ENCODE measurements at places on chromosomes 11 and 22.

DNA sequence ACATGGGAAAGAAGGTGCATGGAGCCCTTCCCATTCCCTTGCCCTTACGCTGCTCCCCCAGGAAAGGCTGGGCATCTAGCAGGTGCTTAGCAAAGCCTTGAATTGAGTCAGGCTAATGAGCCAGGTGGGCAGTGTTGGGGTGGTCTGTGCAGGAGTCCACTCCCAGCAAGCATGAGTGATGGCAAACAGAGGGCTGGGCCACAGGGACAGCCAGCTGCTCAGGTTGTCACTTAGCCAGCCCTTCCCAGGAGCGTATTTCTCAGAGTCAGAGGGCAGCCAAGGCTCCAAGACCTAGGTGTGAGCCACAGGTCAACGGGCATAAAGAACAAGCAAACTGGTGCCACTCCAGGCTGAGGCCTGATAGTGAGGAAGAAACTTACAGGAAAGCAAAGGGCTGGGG lies 149.8 kb downstream of the DSCAML1 start:
- no peak for DNase-seq

DNA sequence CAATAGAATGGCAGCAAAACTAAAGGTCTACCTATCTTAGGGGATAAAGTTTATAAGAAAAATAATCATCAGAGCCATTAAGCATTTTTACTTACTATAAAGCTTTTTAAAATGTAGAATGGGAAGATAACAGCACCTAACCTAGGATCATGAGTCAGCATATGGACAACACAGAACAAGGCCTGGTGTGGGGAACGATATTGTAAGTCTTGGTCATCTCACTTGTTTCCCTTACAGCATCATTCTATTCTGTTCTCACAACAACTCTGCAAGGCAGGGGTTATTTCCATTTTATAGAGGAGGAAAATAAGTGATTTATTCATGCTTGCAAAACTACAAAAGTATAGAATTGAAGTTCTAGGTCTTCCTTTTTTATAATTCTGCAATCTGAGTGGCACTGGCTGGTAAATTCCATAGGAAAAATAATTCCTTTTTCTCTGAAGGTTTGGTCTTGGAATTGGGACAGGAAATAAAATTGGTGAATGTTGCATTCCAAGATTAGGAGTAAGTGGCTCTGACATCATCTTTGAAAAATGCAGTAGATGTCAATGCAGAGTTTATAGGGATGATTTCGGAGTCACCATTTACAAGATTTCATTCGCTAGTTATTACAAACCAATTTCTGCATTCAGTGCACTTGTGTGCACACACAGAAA lies 423.0 kb downstream of the DYNC2H1 start:
- DNase-seq = no peak

- DNase-seq = no peak
Observed at GRCh38 chr11:71302911-71303310, 50.5 kb upstream of the SHANK2 start.

DNA sequence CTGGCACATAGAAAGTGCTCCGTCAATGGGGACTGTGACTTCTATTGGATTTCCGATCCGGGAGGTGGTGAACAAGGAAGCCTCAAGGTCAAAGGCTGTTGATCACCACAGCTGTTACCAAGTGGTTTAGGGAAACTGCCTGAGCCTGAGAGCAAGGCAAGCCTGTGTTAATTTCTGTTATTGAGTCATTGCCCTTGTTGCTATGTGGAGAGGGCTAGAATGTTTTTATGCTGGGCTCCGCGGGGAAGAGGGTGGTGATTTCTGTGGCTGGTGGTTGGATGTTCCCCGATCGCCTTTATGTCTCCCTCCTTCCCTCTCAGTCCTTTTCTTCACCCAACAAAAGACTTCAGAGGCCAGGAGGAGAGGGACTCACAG lies 108.5 kb upstream of the ALX4 start:
- DNase-seq = no peak

- DNase-seq = no peak
Observed at GRCh38 chr11:29095821-29096220, 921.0 kb downstream of the KCNA4 start.

DNA sequence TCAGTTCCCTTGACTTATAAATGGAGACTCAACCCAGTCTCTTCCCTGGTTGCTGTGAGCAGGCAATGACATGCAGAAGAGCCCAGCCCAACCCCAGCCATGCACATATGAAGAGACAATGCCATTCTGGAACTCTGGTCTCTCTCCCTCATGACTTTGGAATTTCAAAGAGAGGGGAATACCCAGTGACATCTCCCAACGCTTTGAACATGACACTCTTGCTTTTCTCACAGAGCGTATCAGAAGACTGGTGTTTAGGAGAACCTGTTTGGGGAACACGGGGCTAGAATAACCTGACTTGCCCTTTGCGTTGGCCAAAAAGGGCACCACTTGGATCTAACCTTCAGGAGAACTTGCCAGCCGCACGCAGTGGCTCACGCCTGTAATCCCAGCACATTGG lies 12.9 kb downstream of the RANGAP1 start:
- DNase-seq = no peak

DNA sequence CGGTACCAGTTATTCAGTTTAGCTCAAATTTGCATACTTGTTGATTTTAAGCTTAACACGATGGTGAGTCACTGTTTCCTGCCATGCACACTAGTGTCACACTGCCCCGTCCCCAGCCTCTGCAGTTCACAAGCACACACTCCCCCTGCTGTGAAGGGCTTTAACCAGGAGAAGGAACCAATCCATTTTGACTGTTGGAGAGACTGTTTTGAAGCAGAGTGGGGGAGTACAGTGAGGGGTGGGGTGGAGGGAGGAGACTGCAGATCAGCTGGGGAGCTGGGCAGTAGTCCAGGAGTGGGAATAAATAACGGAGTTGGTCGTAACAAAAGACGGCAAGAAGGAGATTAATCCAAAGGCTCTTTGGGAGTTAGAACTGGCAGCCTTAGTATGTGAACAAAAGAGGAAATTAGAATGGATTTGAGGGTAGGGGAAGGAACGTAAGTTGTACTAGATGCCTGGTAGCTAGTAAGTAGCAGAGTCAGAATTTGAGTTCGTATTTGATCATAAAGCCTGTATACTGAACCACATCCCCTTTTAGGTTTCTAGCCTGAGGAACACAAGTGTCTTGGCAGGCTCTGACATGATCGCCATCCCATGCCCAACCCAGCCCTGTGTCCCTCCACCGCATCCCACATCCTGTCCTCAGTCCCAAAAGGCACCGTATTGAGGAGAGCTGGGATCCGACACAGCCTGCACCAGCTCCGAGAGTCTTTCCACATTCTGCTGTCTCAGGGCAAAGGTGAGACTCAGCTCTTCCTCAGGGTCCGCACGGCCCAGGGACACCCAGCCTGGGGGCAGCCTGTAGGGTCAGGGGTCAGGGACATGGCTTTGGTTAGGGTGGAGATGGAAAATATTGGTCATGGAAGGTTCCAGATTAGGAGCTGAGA lies 862 bp downstream of the TPP1 start:
- DNase-seq = peak; percentile 64

GRCh38 chr11:90587896-90588295 lies 365.0 kb upstream of the CHORDC1 start:
- no peak for DNase-seq

GRCh38 chr11:9851366-9851765 lies 187.5 kb downstream of the SWAP70 start:
- no peak for DNase-seq

- DNase-seq = no peak
Observed at GRCh38 chr11:13386567-13386966, 76.5 kb downstream of the BTBD10 start.

DNA sequence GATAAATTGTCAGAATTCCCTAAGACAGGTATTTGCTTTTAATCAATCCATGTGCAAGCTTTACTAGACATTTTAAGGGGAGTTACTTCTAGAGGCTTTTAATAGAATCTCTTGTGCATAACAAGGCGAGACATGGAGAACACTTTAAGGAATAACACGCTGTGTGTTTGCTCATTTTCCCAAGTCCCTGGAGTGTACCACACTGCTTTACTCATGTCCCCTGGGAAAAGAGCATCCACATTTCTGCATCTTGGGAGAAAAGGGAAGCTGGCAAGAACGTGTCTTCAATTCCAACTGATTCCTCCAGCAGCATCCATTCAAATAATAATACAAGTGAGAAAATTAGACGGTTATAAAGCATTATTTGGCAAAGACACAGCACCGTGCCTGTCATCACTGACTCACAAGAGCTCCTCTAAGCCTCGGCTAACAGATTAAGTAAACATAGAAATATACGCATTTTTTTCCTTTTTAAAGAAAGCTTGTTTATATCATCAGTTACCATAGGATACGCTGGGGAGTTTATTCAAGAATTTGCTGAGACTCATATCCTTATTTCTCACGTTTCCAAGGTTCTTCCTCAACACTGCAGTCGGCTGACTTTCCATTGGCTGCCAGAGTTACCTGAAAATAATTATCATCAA lies 121.5 kb downstream of the CD44 start:
- DNase-seq = no peak

DNA sequence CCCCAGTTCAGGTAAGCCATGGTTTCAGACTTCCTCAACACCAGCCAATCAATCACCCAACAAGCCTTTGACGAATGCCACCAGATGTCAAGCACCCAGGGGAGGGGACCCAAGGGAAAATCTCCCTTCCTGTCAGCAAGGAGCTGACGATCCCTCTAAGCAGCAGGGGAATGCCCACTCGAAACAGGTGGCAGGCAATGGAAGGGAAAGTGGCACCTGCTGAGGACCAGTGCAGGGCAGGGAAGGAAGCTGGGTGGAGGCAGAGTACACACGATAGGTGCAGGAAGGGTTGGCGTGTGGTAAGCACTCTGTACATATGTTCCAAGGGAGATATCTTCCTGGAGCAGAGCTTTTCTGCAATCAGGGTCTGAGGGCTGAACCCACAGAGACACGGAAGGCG lies 11.7 kb upstream of the CREB3L1 start:
- no peak for DNase-seq

- DNase-seq = no peak
Observed at GRCh38 chr11:65526744-65527143, 1.9 kb downstream of the SCYL1 start.

DNA sequence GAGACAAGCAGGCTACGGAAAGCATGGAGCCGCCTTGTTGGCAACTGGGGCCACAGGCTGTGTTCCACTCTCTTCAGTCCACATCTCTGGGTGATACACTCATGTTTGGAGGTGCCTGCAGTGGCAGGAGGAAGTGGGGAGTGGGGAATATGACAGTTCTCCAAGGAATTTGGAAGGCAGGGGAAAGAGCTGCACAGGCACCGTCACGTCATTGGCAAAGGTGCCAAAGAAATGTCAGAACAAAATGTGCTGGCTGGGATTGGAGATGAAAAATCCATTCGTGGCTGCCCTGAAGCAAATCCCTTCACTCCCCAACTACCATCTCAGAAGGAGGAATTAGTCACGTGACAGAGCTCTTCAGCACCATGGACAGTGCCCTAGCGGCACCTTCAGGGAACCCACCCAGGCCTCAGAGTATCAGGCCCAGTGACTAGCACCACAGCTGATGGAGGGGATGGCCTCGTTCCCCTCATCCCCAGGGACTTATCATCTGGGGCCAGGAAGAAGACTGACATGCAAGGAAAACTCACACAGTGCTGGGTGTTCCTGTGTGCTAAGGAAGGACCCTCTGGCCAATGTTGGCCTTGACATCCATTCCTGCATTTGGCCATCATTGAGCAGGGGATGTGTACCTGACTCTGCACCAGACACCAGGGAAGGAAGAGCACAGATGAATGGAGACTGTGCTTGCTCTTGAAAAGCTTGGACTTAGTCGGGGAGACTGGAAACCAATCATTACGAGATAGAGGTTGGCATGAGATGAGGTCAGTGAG lies 48.5 kb upstream of the PRDM11 start:
- peak; percentile 30 for DNase-seq

- DNase-seq = no peak
Observed at GRCh38 chr11:10456519-10456918, 1.5 kb downstream of the AMPD3 start.

GRCh38 chr11:66720223-66720898 lies 8.7 kb downstream of the SPTBN2 start:
- no peak for DNase-seq

DNA sequence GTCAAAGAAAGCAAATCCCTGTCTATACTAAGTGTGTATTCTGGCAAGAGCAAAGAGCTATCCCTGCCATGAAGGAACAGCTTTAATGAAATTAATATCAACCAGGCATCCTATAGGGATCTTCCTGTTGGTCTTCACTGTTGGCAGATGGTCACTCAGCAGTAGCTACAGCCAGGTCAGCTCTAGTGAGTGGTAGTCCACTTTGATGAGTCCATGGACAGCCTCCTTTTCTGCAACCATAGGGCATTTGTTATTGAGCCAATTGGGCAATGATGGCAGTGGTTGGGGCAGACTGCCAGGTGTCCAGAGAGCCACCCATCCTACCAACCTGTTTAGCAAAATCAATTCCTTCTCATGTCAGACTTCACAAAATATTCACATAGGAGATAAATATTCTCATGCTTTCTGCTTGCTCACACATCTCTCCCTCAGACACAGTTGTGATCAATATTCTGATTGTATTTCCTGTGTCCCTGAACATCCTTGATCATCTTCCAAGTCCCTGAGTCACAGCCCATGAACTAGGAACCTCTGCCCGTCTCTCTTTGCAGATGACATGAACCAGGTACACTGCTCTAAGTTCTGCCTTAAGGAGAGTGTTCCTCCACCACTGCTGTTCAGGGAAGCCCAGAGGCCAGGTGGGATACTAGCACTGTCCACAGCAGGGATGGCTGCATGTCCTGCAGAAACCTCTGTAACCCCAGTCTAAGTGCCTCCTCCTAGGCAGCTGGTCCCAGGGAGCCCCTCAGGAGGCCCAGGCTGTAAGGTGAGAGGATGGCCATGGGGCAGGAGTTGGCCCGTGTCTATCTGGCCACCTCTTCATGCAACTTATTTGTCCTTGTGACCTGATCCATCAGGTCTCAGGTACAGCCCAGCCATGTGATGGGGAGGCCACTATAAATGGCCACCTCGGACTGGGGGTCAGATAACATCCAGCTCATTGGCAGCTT lies 74.2 kb upstream of the IGLL5 start:
- no peak for DNase-seq

DNA sequence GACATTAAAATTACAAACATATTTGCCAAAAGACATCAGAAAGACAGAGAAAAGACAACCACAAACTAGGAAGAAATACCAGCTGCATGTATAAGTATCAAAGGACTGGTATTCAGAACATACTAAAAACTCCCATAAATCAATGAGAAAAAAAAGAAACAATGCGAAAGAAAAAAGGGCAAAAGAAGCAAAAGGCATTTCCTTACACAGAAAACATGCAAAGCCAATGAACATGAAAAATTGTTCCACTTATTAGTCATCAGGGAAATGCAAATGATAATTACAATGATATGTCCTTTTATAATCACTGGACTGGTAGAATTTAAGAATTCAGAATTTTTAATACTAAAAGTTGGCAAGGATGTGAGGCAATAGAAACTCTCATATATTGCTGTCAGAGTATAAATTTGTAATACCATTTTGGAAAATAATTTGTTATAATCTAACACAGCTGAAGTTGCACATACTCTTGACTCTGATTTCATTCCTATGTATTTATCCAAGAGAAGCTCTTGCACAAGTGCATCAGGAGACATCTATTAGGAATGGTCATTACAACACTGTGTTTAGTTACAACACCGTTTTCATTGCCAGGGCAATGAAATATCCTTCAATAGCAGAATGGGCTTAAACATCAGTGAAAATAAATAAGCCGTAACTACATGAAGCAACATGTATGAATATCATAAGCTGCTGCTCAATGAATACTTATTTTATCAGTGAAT lies 279.7 kb downstream of the SWAP70 start:
- no peak for DNase-seq

All from CD8-positive, alpha-beta memory T cell (primary cell).